ENCODE measurements at places on chromosomes 2 and 18.

- DNase-seq = no peak
These were observed 1.8 kb downstream of the PDE11A start for GRCh38 chr2:178070824-178071223.

DNA sequence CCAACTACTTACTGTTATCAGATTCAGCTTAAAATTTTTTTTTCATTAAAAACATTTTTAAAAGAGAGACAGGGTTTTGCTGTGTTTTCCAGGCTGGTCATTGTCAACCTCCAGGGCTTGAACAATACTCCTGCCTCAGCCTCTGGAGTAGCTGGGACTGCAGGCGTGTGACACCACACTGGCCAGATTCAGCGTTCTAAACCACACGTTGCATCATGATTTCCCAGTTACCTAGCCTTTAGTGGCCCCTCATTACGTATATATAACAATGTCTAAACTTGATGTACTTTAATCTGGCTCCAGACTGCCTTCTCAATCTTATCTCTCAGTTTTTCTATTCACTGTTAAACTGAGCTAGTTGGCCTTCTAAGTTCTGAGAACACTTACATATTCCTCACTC is 89.6 kb downstream of the COMMD1 start:
- no peak for DNase-seq

DNA sequence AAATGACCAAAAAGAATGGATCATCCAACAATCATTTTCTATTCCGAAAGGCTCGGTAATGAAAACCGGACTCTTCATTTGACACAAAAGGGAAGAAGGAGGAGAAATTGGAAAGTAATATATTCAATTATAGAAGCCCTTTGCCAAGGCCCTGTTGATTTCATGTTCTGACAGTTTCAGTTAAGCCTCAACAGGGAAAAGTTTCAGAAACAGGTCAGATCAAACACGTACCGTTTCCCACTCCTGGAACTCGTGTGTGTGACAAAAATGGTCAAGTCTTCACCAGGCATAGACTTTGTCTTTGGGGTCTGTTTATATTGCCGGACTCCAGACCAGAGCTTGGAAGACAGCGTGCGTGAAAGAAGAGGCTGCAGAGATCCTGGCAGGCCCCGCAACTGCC is 101.3 kb upstream of the BCL2L11 start:
- no peak for DNase-seq

GRCh38 chr2:11397513-11397912 is 53.1 kb upstream of the ROCK2 start:
- DNase-seq = no peak

GRCh38 chr2:138185827-138186226 is 221.6 kb downstream of the HNMT start:
- no peak for DNase-seq

GRCh38 chr18:22214731-22215528 is 45.5 kb downstream of the GATA6 start:
- no peak for DNase-seq

DNA sequence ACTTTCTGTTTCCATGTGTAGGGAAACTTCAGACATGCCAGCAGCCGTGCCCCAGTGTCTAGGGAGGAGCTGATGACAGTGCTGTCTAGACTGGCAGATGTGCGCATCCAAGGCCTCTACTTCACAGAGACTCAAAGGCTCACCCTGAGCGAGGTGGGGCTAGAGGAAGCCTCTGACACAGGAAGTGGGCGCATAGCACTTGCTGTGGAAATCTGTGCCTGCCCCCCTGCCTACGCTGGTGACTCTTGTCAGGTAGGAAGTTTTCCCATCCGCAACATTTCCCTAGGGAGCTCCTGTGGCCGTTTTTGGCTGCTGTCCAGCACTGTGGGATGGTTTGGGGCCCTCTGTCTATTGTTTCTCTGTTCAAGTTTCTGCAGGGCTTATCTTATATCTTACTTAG is 143.1 kb upstream of the TTC39C start:
- DNase-seq = no peak

DNA sequence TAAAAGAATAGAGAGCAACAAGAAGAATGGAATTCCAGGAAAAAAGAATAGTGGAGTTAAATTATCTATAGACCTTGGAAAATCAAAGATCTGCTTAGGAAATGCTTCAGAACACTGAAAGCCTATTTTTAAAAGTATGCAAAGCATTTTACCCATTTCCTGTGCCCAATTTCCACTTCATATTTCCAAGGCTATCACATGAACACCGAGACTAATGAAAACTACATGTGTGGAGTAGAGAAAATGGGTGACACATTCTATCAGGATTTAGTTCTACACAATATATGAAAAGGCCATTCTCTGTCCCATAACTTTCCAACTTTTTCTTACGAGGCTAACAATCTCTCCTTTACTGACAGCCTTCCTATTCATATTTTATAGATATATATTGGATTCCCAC is 279.4 kb downstream of the CCDC178 start:
- no peak for DNase-seq
